ENCODE measurements at places on chromosomes 16 and 17. TPM values are rescaled to one million over a fixed set of nuclear protein-coding genes. Genes with fewer than 3 reads are reported as not detected.
A peak's percentile ranks its signal among the peaks of the same experiment; 100 is the strongest.

DLX4 gene
- 3.0 TPM for total RNA-seq

ABCC12 gene
- not detected for total RNA-seq

CACNG1 gene
- total RNA-seq: not detected

EVI2A gene
- total RNA-seq: 45.2 TPM

DNA sequence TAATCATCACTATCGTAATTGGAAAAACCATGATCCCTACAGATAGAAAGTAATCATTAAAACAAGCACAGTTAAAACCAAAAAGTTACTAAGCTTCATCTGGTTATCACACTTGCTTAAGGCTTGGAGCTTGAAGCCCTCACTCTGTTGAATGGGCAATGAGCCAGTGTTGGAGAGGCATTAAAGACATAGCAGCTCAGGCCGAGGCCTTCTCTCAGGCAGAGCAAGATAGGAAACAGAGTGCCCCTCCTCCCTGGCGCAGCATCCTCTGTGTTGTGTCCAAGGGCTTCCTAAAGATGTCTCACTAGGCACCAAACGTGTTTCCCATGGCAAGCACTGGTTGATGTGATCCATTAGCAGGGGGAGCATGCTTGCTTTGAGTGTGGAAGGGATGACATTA is 34.9 kb upstream of the LGALS9 start:
- DNase-seq: no peak

DNA sequence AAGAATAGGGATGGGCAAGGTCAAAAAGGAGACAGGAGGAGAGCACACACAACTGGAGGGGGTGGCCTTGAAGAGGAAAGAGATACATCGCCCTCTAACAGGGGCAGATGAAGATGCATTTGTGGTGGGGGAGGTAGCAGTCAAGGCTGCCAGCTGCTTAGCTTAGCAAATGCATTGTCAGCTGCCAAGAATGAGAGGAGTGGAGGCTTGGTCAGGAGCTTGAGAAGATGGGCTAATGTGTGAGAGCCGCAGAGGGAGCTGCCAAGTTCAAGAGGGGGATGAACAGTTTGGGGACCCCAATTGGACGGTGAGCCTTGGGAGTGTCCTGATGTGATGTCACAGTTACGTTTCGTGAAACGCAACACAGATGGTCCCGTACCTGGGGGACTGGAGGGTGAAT is 28.9 kb upstream of the GNA13 start:
- no peak for DNase-seq

DNA sequence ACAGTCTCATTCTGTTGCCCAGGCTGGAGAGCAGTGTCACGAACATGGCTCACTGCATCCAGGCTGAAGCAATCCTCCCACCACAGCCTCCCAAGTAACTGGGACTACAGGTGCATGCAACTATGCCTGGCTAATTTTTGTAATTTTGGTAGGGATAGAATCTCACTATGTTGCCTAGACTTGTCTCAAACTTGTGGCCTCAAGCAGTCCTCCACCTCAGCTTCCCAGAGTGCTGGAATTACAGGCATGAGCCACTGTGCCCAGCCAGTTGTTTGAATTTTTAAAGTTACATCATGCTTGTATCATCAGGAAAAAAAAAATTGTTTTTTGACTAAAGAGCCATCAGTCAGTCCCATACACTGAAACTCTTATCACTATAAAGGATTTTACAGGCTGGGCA is 17.1 kb upstream of the VPS4A start:
- DNase-seq: no peak

DNA sequence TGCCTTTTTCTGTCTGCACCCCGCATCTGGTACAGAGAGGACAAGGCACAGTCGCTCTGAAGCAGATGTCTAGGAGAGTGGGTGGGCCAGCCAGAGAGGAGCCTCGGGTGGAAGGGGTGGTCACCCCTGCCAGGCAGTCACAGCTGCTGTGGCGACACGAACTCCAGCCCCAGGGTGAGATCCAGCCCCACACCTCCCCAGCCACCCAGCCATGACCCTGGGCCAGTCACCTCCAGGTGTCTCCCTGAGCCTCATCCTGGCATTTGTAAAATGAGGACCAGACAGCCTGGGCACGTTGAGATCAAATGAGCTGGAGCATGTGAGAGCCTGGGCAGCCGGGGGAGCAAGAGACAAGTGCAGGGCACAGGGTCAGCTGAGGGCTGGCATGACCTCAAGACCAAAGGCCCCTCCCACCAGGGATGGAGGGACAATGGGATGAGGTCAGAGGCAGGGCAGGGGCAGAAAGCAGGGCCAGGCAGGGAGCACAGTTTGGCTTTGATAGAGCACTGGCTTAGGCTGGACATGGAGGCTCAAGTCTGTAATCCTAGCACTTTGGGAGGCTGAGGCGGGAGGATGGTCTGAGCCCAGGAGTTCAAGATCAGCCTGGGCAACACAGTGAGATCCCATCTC is 7.7 kb downstream of the ADAM11 start:
- no peak for DNase-seq

NCOR1 gene
- 137 TPM for total RNA-seq

DNA sequence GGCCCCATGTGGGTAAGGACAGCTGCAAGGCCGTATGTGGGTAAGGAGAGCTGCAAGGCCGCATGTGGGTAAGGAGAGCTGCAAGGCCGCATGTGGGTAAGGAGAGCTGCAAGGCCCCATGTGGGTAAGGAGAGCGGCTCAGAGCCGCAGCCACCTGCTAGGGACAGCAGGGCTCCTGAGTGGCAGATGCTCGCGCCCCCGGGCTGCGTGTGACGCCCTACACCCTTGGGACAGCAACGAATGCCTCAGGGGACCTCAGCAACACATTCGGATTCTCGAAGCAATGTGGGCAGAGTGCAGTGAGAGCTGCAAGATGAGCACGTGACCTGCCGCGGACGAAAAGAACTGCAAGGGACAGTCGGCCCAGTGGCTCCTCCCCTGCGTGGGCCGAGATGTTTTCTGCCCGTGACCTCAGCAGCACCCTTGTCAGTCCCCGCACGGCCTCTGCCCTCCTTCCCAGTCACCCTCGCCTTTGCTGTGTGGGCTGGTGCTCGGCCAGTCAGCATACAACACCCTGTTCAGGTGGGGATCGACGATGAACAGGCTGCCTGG is 9.6 kb upstream of the SLC38A8 start:
- peak; percentile 32 for DNase-seq

PRSS22 gene
- total RNA-seq: 15.3 TPM

DNA sequence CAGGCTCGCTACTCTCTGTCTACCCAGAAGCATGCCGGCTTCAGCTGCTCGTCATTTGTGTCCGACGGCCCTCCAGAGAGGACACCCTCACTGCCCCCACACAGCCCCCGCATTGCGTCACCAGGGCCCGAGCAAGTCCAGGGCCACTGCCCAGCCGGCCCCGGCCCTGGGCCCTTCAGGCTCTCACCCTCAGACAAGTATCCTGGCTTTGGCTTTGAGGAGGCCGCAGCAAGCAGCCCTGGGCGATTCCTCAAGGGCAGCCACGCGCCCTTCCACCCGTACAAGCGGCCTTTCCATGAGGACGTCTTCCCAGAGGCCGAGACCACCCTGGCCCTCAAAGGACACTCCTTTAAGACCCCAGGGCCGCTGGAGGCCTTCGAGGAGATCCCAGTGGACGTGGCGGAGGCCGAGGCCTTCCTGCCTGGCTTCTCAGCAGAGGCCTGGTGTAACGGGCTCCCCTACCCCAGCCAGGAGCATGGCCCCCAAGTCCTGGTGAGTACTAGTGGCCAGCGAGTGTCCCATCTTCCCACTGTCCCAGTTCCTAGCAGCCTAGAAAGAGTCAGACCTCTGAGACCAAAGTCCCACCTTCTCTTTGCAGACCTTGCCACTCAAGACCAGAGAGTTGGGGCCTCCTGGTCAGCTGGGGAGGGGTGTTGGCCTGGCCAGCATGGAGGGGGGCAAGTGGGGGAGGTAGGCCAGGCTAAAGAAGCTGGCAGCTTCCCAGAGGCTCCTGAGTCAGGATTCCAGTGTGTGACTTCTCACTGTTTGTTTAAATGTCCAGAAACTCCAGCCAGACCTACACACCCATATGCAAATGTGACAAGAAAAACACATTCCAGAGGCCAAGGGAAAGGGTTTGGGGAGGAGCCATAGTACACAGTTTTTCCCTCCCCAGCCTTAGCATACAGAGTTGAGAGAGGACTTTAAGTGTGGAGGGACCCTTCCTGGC is 18.6 kb downstream of the FOXN1 start:
- peak; percentile 84 for DNase-seq

DNA sequence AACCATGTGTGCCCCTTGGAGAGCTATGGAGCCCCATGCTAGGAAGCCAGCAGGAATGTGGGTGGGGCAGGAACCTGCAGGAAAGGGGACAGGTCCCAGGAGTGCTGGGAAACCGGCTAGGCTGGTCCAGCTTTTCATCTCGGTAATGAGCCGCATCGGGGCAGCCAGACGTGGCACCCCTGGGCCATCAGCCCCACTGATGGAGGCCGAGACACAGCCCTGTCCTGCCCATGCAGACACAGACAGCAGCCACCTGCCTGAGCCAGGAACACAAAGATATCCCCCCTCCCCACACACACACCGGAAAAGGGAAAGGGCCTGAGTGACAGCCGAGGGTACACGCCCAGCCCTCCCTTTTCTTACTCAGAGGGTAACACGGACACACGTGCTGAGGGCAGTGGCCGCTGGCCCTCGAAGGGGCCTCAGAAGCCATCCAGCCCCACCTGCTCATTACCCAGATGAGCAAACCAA is 18.1 kb downstream of the PPL start:
- peak; percentile 84 for DNase-seq

GRCh38 chr17:18946536-18946935 is 5.4 kb upstream of the SLC5A10 start:
- no peak for DNase-seq

GRCh38 chr17:2222901-2223616 is 80.5 kb downstream of the SMG6 start:
- no peak for DNase-seq

DNA sequence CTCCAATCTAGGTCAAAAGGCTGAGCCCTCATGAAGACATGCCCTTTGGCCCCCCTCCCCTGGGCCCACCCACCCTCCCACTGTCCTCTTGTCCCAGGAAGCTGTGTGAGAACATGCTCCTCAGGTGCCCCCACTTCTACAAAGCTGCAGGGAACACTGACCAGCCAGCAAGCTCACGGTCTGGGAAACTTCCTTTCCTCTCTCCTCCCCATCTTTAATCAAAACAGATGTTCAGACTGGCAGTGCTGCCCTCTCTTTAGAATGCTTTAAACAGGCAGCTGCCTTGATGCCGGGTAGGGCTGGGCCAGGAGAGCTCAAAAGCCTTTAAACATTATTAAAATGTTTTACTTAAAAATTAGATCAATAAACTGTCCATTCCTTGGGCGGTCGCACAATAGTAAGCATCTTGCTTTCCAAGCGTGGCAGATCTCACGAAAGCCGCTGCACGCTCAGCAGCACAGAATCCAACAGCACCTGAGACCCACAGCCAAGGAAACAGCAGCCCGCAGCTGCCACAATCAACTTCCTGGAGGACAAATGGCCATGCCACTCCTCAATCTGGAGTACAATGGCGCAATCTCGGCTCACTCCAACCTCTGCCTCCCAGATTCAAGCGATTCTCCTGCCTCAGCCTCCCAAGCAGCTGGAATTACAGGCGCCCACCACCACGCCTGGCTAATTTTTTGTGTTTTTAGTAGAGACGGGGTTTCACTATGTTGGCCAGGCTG is 399.2 kb downstream of the SLC39A11 start:
- DNase-seq: no peak
